Uterine smooth muscle cell (primary cell): ENCODE measurements at places on chromosomes 6 and 20. TPM values are rescaled to one million over a fixed set of nuclear protein-coding genes. Genes with fewer than 3 reads are reported as not detected.

Gene FAM229B
- 23.1 and 34.4 TPM in 2 replicates for total RNA-seq

Gene PROKR2
- not detected in 2 replicates for total RNA-seq

Gene DPPA5
- total RNA-seq, result not detected in 2 replicates

Gene FAM162B
- 6.5 and 14.1 TPM in 2 replicates for total RNA-seq

Gene TCP11
- total RNA-seq, result 0.25 and 0.66 TPM in 2 replicates

Gene TRIM38
- total RNA-seq, result 9.0 and 11.5 TPM in 2 replicates

Gene OARD1
- 9.6 and 14.1 TPM in 2 replicates for total RNA-seq

Gene PEDS1
- total RNA-seq, result 9.4 and 10.5 TPM in 2 replicates

Gene HNF4A
- 0.12 TPM in 1 of 2 replicates, not detected in the other for total RNA-seq
